Sciatic nerve (tissue), 2 donors: ENCODE measurements at places on chromosomes 12 and 14.
A peak's percentile ranks its signal among the peaks of the same experiment; 100 is the strongest.

DNA sequence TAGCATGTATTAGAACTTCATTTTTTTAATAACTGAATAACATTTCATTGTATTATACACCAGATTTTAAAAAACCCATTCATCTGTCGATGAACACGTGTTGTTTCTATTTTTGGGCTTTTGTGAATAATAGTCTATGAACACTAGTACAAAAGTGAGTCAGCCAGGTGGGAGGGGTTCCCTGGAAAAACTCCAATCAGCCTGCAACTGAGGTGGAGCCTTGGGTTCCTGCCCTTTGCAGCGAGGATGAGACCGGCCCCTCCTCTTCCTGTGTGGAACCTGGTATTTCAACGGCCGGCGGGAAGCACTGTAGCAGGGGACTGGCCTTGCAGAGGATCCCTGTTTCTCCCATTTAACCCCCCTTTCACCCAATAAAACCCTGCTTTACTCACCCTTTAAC is 56.1 kb downstream of the LMNTD1 start:
- DNase-seq: no peak

- no peak for DNase-seq
Observed at GRCh38 chr12:14207905-14208551, 157.5 kb upstream of the ATF7IP start.

DNA sequence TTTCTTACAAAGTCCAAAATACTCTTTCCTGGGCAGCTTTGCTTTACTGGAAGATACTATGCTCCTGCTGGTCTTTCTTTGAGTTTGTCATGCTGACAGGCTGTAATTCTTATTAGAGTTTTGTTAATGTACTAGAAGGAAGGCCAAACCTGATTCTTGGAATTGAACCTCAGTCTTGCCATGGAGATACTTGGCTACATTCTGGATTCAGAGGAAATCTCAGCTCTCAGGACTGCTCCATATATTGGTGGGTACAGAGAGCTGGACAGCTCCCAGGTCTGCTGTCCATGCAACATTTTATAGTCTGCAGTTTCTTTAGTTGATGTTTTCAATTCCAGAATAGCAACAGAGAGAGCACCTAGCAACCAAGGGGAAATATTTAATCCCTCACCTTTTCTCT is 363.1 kb upstream of the STXBP6 start:
- no peak for DNase-seq

DNA sequence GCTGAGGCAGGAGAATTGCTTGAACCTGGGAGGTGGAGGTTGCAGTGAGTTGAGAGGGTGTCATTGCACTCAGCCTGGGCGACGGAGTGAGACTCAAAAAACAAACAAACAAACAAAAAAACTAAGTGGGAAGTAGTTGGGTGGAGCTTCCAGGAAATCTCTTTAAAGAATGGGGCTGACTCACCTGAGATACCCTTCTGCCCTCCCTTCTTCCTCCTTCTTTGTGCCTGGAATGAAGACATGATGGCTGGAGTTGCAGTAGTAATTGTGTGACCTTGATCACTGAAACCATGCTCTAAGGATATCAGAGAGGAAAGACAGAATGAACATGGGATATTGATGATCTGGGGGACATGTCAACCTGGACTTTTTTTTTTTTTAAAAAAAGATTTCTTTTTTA is 87.6 kb upstream of the MED13L start:
- DNase-seq: no peak

DNA sequence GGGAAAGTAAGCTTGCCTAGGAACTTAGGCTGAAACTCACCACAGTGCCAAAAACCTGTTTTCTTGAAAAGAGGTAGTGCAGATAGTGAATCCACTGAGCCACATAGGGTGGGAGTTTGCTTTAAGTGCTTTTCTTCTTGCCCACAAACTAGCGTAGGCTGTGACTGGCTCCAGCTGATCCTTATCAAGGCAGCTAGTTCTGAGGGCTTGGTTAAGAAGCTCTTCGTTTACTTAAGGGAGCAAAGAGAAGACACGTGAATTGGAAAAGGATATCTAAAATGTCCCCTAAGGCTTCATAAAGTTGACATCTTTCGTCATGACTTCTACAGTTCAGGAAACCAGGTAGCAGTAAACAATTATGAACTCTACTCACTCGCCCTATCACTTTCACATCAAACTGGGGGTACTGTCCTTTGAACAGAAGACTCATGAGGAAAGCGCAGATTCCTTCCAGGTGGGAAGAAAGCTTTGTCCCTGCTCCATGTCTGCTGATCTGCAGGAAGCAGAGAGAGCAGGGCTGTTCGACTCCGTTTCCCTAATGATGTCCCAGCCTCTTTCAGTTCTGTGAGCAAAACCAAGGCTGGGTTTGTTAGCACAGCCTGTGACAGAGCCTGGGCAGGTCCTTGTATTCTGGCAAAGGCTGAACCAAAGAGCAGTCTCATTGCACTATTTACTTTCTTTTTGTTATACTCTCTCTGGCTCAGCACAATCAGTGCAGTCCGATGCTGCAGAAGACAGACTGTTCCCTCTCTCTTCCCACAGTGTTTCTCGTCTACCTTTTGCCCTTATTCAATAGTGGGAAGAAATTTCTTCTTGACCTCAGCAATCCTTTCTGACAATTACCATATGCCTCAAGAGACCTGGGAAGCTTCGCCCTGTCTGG is 93.5 kb upstream of the ETV6 start:
- no peak for DNase-seq

- no peak for DNase-seq
Observed at GRCh38 chr14:20494935-20495766, 10.2 kb upstream of the RNASE10 start.

DNA sequence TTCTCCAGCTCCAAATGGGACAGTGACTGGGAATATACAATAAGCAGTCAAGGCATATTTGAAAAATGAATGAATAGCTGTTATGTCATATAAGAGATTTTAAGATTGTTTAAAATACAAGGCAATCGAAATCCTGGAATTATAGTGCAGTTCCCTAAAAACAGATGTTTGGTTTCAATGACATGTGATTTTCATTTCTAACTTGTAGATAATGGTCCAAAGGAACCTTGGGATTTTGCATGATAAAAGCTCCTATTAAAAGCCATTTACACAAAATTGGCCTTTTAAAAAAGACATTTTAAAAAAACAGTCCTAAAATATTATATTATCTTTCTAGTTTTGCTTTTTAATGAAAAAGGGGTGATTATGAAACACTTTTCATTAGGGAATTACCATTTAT is 905.1 kb downstream of the GALC start:
- DNase-seq: no peak

DNA sequence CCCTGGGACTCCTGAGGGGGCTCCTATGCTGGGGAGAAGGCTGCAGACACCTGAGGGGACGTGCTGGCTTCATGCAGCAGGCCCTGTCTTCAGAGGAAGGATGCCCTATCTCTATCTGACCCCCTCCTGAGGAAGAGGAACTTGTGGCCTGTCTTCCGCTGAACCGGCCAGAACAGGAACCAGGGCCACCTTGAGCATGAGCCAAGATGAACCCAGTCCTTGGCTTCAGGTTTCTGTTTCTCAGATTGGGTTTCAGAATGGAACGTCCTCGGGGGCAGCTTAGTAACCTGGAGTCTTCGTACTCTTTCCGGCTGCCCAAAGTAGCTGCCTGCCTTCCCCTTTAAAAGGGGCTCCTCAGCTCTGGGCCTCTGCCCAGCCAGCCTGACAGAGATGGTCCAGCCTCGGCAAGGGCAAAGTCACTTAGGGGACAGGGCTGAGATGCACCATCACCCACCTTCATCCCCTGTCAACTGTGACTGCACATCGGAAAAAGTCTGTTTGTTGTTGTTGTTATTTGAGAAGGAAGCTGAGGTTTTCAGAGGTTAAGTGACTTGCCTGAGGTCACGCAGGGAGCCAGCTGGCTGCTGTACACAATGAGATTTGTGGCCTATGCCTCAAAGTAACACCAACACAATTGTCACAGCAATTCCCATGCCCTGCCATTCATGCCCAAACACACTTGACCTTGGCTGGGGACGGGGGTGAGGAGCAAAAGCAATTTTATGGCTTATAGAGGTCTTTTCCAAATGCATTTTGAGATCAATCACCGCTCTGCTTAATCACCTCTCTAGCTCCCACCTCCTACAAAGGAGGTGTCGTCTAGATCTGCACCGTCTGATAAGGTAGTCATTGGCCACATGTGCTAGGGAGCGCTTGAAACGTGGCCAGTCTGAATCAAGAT is 13.4 kb downstream of the ASB2 start:
- no peak for DNase-seq

- DNase-seq: no peak
Observed at GRCh38 chr12:49049566-49050224, 10.9 kb downstream of the KMT2D start.

DNA sequence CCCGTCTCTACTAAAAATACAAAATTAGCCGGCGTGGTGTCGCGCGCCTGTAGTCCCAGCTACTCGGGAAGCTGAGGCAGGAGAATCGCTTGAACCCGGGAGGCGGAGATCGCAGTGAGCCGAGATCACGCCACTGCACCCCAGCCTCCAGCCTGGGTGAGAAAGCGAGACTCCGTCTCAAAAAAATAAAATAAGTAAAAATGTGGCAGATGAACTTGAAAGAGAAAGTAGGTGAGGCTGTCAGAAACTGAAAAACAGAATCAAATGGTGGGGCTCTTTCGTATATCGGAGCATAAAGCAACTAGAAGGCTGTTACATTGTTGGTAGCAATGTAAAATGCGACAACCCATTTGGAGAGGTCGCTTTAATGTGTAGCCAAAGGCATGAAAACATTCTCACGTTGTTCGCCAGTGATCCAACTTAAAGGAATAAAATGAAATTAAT is 767 bp upstream of the CCNT1 start:
- no peak for DNase-seq

DNA sequence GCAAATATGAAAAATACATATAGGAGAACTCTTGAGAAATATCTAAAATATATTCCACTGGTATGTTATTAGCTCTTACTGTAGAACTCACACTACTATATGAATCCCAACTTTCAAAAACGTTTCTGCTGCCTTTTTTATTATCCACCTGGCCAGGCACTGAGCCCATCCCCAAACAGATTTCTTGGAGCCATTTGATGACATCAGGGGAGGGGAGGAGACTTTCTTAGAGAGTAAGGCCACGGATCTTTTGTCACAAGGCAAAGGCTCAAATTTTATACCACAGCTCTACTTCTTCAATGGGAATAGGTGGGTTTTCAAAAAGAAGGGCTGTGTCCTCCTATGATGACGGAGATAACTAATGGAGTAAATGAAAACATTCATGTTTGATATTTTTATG is 83.0 kb downstream of the SLC25A21 start:
- no peak for DNase-seq

DNA sequence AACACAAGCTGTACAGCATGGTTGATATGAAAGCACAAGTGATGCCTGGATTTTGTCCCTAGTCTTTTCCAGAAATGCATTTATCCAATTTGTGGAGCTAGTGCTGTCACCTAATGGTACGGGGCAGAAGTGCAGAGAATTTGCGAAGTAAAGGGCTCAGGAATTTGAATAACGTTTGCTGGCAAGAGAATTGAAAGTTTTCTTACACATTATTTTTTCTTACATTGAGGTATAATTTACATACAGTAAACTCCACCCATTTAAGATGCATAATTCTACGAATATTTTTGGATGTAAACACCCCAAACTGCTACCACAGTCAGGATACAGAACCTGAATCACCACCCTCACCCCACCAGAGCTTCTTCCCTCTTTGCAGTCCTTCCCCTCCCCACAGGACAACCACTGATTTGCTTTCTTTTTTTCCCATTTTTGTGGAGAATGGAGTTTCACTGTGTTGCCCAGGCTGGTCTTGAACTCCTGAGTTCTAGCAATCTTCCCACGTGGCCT is 3.5 kb downstream of the AICDA start:
- DNase-seq: no peak

DNA sequence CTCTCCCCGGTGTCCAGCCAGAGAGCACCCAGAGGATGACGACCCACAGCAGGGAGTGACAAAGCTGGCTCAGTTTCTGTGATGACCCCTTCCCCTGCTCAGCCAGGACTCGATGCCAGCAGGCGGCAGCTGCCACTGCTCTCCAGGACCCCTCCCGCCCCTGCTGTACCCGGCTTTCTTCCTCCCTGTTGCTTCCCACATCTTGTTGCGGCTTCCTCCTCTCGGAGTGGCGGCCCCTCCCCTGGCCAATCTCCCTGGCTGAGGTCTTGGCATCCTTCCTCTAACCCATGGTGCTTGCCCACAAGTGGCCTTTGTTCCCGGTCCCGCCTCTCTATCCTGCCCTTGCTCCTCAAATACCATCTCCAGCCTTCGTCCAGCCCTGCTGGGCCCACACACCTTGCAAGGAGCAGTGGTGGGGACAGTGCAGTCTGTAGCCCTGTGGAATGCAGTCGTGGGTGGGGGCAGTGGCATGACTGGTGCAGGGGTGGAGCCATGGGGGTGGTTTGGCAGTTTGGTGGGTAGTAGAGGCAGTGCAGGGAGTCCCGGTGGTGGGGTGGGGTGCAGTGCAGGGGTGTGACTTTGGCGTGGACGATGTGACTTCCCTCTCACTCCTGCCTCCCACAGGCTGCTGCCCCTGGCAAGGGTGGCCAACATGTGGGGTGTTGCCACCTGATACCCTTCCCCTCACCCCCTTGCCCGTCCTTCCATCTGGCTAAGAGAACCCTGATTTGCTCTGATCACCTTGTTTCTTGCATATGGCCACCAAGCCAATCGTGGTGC is 16.3 kb upstream of the BEGAIN start:
- peak; percentile 53 for DNase-seq

DNA sequence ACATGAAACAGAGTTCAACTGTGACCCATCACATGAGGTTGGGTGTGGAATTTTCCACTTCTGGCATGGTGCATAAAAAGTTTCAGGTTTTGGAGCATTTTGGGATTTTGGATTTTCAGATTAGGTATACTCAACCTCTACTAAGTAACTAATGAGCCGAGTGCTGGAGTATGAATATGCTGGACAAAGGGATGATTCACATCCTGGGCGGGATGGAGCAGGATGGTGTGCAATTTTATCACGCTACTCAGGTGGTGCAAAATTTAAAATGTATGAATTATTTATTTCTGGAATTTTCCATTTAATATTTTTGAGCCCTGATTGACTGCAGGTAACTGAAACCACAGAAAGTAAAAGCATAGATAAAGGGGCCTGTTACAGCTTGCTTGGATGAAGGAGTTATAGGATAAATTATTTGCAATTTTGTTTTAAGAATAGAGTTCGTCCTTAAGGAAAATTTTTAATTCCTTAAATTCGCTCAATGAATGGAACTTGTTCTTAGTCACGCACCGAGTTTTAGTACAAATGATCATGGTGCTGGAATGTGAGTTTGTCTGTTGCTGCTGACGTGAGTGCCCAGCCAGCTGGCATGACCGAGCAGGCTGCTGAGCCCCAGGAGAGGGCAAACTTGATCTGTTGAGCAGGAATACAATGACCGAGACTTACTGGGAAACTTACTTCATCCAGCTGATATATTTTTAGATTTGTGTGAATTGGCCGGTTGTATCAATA is 176.3 kb downstream of the ESR2 start:
- no peak for DNase-seq

- DNase-seq: no peak
Observed at GRCh38 chr12:1217191-1217949, 226.3 kb downstream of the ERC1 start.
